ENCODE measurements at places on chromosomes 4 and X.

GRCh38 chrX:150409486-150409885, 46.4 kb downstream of the MAMLD1 start:
- peak; percentile 14 for DNase-seq

DNA sequence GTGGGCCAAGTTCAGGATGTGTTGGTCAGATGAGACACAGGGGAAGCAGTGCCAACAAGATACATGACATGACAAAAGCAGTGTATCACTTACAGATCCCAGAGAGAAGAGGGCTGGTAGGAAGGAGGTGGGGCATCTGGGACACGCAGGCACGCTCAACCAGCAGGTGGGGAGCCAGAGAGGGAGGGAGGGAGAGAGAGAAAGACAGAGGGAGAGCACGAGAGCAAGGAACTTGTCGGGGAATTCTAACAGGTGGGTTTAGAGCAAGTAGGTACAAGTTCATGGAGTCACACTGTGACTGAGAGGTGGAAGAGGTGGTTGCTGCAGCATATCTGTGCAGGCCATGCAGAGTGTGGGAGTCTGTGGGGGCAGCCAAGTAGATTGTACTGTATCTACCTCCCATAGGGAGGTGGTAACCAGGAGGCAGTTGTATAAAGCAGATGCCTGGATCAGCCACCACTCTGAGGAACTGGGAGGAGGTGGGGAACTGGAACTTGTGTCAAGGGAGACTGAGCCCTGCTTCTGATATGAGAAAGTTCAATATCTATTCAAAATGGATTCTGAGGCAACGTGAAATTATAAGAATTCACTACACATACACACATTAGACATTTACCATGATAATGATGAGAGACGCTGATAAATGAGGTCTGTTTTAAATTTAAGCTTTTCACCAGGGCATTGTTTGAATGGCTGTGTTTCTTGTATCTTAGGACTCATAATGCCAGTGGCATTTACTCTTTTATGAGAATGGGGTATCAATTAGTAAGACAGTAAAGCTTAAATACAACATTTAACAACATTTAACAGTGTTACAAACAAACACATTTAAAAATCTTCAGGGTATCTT, 43.7 kb downstream of the BBS12 start:
- DNase-seq: no peak

GRCh38 chrX:24189490-24189889, 40.0 kb downstream of the ZFX start:
- DNase-seq: no peak

GRCh38 chrX:40224658-40225057, 126.9 kb upstream of the BCOR start:
- DNase-seq: no peak

DNA sequence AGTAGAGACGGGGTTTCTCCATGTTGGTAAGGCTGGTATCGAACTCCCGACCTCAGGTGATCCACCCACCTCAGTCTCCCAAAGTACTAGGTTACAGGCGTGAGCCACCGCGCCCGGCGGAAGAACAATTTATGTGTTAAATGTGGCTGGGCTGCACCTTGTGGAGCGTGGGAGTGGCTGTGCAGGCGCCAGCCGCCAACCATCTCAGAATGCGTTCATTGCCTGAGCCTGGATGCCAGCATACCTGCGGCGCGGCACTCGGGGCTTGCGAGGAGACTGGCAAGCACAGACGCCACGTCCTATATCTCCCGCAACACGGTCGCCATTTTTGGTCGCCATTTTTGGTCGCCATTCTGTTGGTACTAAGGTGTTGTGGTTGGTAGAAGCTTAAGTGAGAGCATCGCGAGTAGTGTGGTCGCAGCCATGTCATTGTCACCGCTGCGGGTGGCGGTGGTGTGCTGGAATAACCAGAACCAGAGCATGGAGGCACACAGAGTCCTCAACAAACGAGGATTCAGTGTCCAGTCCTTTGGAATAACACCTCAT, 193.6 kb upstream of the HTR2C start:
- DNase-seq: no peak

DNA sequence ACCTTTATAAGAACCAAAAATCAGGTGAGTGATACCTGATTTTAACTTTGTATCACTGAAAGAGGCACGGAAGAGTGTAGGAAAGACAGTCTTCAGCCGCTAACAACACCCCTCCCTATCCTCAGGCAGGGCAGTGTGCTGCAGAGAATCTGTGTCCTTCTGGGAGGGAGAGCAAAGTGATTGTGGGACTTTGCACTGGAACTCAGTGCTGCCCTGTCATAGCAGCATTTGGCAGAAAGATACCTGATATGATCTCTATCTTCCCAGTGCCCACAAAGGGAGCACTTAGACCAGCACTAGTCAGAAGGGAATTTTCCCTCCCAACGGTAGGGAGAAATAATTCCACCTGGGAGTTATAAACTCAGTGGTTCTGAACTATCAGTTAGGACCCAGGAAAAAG, 139.0 kb downstream of the FMR1NB start:
- DNase-seq: no peak

DNA sequence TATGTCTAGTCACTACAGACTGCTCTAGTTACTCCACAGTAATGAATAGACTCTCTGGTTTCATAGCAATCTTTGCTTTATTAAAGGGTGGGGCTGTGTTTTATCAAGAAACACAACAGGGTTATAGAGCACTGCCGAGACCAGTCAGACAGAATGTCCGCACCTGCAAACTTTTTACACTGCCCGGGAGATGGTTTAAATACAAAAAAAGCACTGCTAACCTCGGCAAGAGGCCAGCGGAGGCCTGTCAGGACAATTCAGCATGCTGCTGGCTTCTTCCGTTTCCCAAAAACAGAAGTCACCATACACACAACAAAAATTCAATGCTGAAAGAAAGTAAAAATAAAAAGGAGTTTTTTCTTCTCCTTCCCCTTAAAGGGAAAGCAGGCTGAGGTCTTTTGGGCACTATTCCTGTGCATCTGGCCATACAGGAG, 67.4 kb downstream of the IRF2 start:
- no peak for DNase-seq

DNA sequence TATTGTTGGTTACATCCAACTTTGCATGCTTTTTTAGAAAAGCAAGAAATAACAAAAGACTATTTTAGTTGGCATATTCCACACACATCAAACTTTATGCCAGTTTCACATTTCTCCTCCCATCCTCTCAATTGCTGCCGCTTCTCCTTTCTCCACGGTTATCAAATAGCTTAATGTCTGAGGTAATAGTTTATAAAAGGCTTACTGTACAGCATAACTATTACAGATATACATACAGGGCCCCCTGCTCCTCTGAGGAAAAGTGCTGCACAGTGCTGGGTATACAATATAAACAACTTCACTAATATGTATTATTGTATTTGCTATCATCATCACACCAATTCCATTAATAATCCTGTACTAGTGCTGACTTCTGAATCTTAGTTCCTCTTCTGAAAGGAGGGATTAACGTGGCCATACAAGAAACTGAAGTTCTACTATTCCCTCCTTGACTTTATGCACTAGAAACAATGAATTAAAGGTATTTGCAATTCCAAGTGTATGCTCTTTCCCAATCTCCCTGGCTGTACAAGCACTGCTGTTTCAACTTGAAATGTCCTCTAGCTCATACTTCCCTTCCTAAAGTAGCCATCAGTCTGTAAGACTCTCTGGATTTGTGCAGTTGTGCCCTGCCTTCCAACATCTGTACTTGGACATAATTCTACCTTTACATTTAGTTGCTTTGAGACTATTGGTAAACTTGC, 2.5 kb downstream of the CCNI start:
- no peak for DNase-seq

- DNase-seq: no peak
These were observed 621.7 kb upstream of the HS3ST1 start for GRCh38 chr4:12050357-12050756.

All from NCI-H187 (cell line).